ENCODE measurements at places on chromosomes 7 and 10. TPM values are rescaled to one million over a fixed set of nuclear protein-coding genes. Genes with fewer than 3 reads are reported as not detected.

The PIK3CG gene
- not detected for total RNA-seq

The UPK3B gene
- total RNA-seq = 4.7 TPM

The CALCR gene
- not detected for total RNA-seq

The LRRC18 gene
- total RNA-seq = not detected

The GTF2I gene
- 605 TPM for total RNA-seq

The NHLRC2 gene
- 43.6 TPM for total RNA-seq

The THNSL1 gene
- total RNA-seq = 6.5 TPM

The TMEM229A gene
- not detected for total RNA-seq

The FAM131B gene
- total RNA-seq = 3.7 TPM

The EIF4EBP2 gene
- total RNA-seq = 101 TPM

The HOXA13 gene
- total RNA-seq = not detected

The RPEL1 gene
- not detected for total RNA-seq

The MUC3A gene
- total RNA-seq = 2.0 TPM

The GPR37 gene
- total RNA-seq = 6.6 TPM

The AKR1C3 gene
- 4.6 TPM for total RNA-seq

The HYAL4 gene
- total RNA-seq = not detected

The SORCS1 gene
- 13.6 TPM for total RNA-seq

The METTL2B gene
- total RNA-seq = 36.9 TPM

The SDK1 gene
- total RNA-seq = 39.6 TPM

The PTPRN2 gene
- 9.4 TPM for total RNA-seq

The AGR2 gene
- total RNA-seq = 56.3 TPM

The FOXP2 gene
- total RNA-seq = 4.3 TPM

The PAX4 gene
- 23.6 TPM for total RNA-seq

The HTRA1 gene
- total RNA-seq = 3.5 TPM

The BHLHA15 gene
- total RNA-seq = 0.57 TPM

The CTNNA3 gene
- 1.7 TPM for total RNA-seq

The EPO gene
- total RNA-seq = 0.22 TPM

The MACC1 gene
- total RNA-seq = 16.1 TPM

The TRIM73 gene
- total RNA-seq = 10.2 TPM

The FKBP6 gene
- not detected for total RNA-seq

The ZPBP gene
- not detected for total RNA-seq

The PDLIM1 gene
- 118 TPM for total RNA-seq

The OIT3 gene
- 1.1 TPM for total RNA-seq

The MNX1 gene
- total RNA-seq = 86.5 TPM

The DEPP1 gene
- total RNA-seq = 16.6 TPM

The CRYGN gene
- total RNA-seq = 3.2 TPM

The EVX1 gene
- total RNA-seq = not detected

The EIF5AL1 gene
- total RNA-seq = 0.12 TPM

The PLCE1 gene
- 14.1 TPM for total RNA-seq

The OR2F2 gene
- not detected for total RNA-seq

The VWDE gene
- 5.8 TPM for total RNA-seq

The KCNMA1 gene
- total RNA-seq = 5.8 TPM

The NUPR2 gene
- total RNA-seq = not detected

The OR9A2 gene
- total RNA-seq = not detected

The LRRC17 gene
- 2.3 TPM for total RNA-seq

The RADIL gene
- total RNA-seq = 2.0 TPM

The MBL2 gene
- total RNA-seq = not detected

The TMEM236 gene
- 0.07 TPM for total RNA-seq

The OPALIN gene
- not detected for total RNA-seq

The PDE6C gene
- total RNA-seq = not detected

The SFTPA1 gene
- 0.22 TPM for total RNA-seq

The RBP4 gene
- 0.72 TPM for total RNA-seq

The ACTL6B gene
- total RNA-seq = 4.2 TPM

The FAM25C gene
- total RNA-seq = not detected

The GOT1 gene
- 26.9 TPM for total RNA-seq

The ATOH7 gene
- 0.65 TPM for total RNA-seq

The SPDYE1 gene
- total RNA-seq = not detected

The PPP1R17 gene
- 0.96 TPM for total RNA-seq

The VSTM2A gene
- 1.1 TPM for total RNA-seq

The LBX1 gene
- total RNA-seq = not detected

All from progenitor cell of endocrine pancreas (in vitro differentiated cells).